ENCODE measurements at places on chromosomes 4 and X.

GRCh38 chr4:16609170-16609758 is 289.2 kb downstream of the LDB2 start:
- no peak for DNase-seq

DNA sequence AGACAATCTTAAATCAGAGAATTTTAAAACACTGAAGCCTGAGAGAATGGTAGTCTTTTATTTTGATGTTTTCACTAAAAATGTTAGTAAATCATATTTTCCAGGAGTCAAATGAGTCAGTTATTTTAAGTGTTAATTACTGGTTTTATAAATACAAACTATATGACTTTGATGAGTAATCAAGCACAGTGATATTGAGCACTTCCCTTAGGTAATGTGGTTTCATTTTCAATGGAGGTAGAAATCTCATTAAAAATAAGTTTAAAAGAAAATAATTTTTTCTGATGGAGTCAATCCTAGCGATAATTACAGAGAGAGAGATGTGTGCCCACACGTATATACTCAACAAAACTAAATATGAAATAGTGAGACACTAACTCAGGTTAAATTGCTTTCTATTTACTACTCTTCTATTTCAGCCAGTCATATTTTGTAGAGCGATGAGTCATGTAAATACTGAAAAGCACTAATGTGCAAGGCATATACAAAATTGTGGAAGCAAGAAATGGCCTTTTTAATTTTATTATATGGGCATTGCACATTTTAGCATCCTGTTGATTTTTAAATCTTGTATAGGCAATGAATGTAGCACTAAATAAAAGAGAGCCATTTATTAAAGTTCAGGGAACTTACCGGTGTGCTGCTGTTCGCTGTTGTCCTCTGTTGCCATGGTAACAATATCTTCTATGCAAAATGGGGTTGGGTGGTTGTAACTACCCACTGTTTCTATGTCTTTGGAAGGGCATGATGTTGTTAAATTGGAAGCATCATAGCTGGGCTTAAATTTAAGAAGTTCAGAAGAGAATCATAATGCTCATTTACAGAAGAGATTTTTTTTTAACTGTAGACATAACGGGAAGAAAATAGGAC is 513.7 kb downstream of the TLL1 start:
- DNase-seq, result no peak

- DNase-seq, result no peak
Measured at GRCh38 chr4:10288830-10289537, 168.2 kb downstream of the ZNF518B start.

GRCh38 chr4:73871511-73872310 is 2.5 kb downstream of the CXCL1 start:
- no peak for DNase-seq

GRCh38 chr4:124334119-124334518 is 378.4 kb downstream of the ANKRD50 start:
- DNase-seq, result no peak

- DNase-seq, result peak; percentile 85
Measured at GRCh38 chrX:71618303-71618721, at the start of gene CXCR3. Gene CXCR3, minus strand, starts transcription at chrX:71618511. Its CDS starts 62 bp downstream, at chrX:71618449.

GRCh38 chrX:132858018-132858417 is 100.4 kb downstream of the HS6ST2 start:
- no peak for DNase-seq

GRCh38 chrX:105483011-105483410 is 262.5 kb upstream of the TEX13A start:
- DNase-seq, result no peak

DNA sequence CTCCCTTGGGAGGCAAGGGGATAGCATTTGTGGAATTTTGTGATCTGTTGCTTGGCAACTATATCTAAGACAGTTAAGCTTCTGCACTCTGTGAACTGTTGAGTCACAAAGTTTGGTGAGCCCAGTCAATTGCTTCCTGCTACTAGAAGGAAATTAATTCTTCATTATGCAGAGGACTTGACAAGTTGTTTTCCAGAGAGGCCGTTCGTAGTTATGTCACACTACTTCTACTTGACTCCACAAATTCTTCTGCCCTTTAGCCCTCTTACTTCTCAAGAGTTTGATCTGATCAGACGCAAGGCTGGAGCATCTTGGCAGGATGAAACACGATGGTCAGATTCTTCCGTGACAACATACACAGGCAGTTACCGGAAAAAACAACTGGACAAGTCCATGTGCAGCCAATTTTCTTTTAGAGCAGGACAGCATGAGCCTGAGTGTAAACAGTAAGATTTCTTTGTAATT is at the start of gene C4orf51:
C4orf51 (plus strand) TSS at position 156 of the 465 bp plus-strand sequence; CDS start at position 214, 58 bp downstream.
- no peak for DNase-seq
